ENCODE measurements at places on chromosomes 7 and 10. TPM values are rescaled to one million over a fixed set of nuclear protein-coding genes. Genes with fewer than 3 reads are reported as not detected.

Gene VAX1
- not detected for total RNA-seq

DNA sequence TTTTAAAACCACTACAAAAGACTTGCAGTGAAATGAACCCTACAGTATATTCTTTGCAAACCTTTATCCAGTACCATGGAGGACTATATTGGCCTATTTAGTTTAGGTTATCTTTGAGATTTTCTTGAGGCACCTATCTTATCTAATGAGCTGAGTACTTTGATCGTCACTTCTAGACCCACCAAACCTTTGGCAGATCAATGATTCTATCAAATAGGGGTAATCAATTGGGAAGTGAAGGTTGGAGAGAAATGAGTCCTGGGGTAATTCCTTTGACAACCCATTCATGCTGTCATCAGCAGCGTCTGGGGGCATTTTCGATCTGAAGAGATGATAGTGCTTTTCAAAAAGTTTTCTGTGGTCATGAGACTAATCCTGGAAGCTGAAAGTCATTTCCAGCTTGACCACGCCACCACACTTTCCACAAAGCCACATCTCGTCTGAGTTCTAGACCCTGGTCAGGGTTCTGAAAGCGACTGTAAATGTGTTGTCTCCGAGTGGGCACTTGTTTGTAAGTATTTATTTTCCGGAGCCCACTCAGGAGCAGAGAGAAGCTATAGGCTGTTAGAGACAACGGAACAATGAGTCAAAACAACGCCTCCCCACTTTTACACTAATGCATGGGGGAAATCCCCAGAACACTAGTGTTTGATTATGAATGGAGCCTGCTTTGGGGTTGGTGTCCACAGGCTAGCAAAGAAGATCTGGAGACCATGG is 4.8 kb downstream of the EGR2 start:
- DNase-seq = no peak

- no peak for DNase-seq
These were observed 256.9 kb upstream of the MTPN start for GRCh38 chr7:136234040-136234439.

Gene TTYH3
- 29.2 TPM for total RNA-seq

DNA sequence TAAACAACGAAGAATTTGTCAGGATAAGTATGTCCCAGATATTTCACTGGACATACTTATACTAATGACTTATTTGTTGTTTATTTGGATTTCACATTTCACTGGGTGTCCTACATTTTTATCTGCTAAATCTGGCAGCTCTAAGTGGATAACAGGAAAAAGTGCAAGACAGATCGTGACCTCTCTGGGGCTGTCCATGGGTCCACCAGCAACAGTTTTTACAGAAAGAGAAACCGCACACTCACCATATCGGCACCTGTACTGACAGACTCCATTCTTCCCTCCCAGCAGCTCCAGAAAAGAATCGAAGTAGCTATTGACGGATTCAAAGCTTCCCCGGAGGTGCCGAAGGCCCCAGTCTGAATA is 393 bp downstream of the PLA2G12B start:
- DNase-seq = no peak

DNA sequence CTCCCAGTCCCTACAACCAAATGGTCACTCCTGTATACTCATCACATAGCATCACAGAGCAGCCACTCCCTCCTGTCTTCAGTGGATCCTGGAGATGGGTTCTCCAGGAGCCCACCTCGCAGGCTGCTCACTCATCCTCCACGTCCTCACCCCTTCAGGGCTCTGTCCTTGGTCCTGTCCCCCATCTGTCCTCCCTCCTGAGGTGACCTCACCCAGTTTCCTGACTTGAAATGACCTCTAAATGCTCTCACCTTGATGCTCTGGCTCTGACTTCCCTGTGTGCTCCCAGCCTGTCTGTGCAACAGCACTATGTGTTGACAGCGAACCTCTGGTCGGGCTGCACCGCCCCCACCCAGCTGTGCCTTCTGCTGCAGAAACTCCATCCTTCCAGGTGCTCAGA is 2.1 kb upstream of the PPP2R2D start:
- no peak for DNase-seq

Gene AKR1E2
- total RNA-seq = 23.0 TPM

- no peak for DNase-seq
These were observed 15.2 kb downstream of the SND1 start for GRCh38 chr7:127667017-127667670.

- DNase-seq = no peak
These were observed 17.0 kb downstream of the SRI start for GRCh38 chr7:88202799-88203198.

DNA sequence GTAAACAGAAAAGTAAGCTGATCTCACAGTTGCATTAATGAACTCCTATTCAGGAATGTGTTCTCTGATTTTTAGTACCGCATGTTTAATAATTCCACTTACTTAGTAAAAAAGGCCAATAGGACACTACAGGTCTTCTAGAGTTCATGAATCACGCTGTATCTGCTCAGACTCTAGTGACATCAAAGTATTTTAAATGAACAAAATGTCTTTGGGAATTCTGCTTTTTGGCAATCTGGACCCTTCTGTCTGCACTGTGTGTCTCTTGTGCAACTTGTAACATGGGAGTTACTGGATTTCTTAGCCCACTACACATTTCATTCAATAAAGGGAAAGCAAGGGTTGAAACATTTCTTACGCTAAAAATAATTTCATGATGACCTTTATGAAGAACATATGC is 50.2 kb downstream of the RABGEF1 start:
- no peak for DNase-seq

Gene TRPV5
- total RNA-seq = 0.26 TPM

- no peak for DNase-seq
These were observed 23.9 kb downstream of the LRRC4 start for GRCh38 chr7:128007303-128007680.

Gene MBL2
- total RNA-seq = not detected

Gene TBX20
- total RNA-seq = 14.0 TPM

Gene SH2D4B
- total RNA-seq = 0.16 TPM

GRCh38 chr7:11492307-11492706 is 339.7 kb downstream of the THSD7A start:
- DNase-seq = no peak

GRCh38 chr10:119104654-119105015 is 722 bp downstream of the DENND10 start:
- DNase-seq = no peak

Gene MYH16
- not detected for total RNA-seq

Gene ASB4
- total RNA-seq = 1.9 TPM

DNA sequence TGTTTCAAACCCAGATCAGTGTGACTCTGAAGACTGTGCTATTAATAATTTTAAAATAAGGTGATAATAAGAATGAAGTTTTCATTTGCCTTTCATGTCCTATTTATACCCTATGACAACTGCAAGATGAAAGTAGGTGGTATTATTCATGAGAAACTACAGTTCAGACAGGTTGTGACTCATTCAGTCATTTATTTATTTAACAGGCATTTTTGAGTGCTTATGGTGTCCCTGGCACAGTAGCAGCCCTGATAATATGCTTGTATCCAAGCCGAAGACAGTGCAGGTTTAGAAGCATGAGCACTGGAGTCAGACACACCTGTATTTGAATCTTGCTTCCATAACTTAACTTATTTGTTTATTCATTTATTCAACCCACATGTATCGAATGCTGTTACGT is 87.1 kb downstream of the FZD1 start:
- DNase-seq = no peak

DNA sequence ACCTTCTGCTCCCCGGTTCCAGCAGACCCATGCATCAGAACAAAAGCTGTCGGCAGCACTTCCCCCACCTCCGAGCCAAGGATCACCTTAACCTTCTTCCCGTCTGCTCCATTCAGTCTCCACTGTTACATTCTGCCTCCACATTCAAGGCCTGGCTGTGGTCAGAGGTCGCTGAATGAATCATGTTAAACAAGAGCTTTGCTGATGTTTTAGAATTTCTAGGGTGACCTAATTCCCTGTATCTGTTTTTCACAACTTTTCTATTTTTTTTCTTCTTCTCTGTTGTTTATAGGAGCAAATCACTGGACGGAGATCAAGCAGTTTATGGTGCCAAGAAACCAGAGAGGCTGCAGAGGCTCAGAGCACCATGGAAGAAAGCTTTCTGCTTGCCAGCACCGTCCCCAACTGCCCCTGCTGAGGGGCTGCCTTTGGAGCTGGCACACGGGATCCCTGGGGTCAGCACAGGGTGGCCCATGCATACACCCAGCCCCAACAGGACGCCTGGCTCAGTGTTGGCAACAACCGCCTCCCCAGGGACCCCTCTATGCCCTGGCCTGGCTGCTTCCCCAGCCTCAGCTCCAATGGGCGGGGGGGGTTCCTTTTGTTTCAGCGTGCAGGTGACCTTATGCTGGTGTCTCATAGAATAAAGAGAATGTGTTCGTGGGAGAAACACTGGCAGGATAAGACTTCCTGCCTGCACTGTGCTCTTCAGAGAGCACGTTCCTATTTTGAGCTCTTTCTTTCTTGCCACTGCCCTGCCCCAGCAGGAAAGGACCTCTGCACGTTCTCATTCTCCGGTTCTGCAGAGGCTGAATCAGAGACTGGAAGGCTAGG is 182.7 kb upstream of the LYZL2 start:
- DNase-seq = peak; percentile 83

Gene CNTNAP2
- total RNA-seq = 23.3 TPM

Gene AEBP1
- total RNA-seq = 57.2 TPM

Gene TAS2R5
- total RNA-seq = 6.5 TPM

Gene FKBP14
- 79.1 TPM for total RNA-seq

GRCh38 chr7:133510326-133511055 is 257.6 kb downstream of the EXOC4 start:
- DNase-seq = no peak

- DNase-seq = no peak
These were observed 197.1 kb downstream of the ADAM12 start for GRCh38 chr10:126191192-126191591.

GRCh38 chr7:151115121-151115835 is 29.0 kb downstream of the AGAP3 start:
- no peak for DNase-seq

Gene CASP7
- total RNA-seq = 38.4 TPM

Gene LBX1
- not detected for total RNA-seq

DNA sequence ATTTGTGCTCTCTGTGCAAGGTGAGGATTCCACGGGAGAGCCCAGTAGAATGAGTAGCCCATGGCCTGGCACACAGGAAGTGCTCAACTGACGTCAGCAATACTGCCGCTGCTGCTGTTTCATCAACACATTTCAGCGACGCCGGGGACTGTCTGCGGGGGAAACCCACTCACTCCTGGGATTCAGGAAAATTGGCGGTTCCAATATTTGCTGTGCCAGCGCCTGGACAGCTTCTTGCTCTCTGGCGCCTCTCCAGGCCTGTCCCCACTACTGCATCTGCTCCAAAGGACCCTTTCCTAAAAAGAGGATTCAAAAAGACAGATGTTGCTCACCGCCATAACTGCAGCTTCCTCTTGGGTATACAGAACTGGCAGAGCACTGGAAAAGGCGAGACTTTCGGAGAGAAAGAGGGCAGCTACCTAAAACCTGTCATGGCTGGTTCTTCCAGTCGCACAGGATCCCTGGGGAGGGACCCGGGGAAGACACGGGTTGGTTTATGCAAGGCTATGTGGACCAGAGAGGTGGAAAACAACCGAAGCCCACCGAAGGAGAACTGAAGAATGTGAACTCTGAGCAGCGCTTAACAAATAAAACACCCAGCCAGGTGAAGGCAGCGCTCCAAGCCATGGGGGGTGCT is 39.7 kb upstream of the ENO4 start:
- DNase-seq = no peak

Gene SEMA3D
- total RNA-seq = 102 TPM

- no peak for DNase-seq
These were observed 120.5 kb downstream of the FANK1 start for GRCh38 chr10:126016882-126017281.

DNA sequence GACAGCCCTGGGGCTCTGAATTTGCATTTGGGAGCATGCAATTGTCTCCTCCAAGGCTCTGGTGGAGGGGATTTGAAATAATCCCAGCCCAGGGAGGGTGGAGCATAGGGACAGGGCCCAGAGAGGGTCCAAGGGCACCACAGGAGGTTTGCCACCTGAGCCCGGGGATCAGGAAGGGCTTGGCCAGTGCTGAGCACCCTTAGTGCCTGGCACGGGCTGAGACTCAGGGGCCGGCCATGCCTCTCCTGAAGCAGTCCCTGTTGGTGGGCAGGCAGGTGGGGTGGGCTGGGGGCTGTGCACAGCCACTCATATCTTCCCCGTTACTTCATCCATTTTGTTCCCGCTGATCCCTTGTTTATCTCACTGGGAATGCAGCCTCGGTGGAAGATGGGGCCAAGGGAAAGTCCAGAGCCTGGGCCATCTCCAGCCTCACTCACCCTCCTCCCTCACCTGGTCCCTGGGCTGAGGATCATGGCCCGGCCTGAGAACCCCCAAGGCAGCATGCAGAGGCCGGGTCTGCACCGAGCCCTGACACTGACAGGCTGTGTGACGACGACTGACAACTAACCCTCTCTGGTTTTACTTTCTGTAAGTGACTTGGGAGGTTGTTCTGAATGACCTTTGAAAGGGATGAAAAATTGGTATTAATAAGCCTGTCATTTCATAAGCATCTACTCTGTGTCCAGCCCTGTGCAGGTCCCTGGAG is 38.5 kb downstream of the KCTD7 start:
- DNase-seq = no peak

Gene MAT1A
- total RNA-seq = not detected

Gene AKR1C3
- 13.4 TPM for total RNA-seq

DNA sequence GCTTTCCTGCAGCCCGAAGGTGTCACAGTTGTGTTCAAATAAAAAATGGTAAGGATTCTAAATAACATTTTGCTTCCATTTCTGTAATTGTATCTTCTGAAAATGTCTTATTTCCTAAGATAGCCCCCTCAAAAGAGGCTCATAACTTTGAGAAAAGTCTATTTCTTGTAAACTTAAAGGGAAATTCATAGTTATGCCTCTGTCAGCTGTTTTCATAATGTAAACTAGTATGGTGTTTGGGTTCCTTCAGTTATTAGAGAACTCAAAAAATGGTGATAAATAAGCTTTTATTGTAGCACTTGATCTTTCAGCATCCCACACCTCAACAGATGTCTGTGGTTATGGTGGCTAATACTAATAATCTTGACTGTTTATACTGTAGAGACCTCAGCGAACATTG is 57.1 kb downstream of the KLHDC10 start:
- no peak for DNase-seq

Gene SYNPO2L
- total RNA-seq = 0.79 TPM

DNA sequence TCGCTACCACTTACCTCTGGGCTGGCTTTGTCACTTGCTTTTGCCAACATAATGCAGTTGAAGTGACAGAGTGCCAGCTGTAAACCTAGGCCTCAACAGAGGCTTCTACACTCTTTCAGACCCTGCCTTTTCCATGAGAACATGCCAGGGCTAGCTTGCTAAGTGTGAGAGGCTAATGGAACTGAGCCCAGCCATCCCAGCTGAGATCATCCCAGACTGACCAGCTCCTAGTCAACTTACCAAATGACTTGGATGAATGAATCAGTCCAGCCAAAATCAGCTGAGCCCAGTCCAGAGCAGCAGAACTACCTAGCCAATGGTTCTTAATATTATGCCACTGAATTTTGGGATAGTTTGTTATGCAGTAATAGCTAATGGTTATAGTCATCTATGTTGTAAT is 34.7 kb upstream of the MKLN1 start:
- no peak for DNase-seq
